Stimulated activated CD4-positive, alpha-beta T cell treated with anti-CD3 and anti-CD28 coated beads, Interleukin-15, amount 100 ng/mL, for 48 hours (primary cell): ENCODE measurements at places on chromosomes 4 and X.

- DNase-seq = no peak
Measured at GRCh38 chrX:81304563-81304962, 102.7 kb downstream of the SH3BGRL start.

- DNase-seq = no peak
Measured at GRCh38 chrX:77087529-77088169, 359.5 kb upstream of the FGF16 start.

DNA sequence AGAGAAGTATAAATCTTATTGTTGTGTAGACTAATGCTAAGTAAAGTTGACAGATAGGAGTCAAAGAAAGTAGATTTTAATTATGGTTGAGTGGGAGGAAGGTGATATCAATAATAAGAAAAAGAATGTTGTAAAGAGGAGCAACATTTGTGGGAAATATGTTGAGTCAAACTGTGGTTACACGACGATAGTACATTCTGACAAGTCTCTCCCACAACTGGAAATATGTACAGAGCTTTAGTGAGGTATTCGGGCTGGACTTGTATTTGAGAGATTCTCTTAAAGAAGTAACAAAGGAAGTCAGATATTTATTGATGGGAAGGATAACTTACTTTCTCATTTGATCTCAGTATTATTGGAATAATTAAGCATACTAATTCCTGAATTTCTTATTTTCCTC is 525.3 kb upstream of the MAGEB2 start:
- DNase-seq = no peak

- DNase-seq = no peak
Measured at GRCh38 chr4:170325599-170325998, 235.8 kb upstream of the AADAT start.

DNA sequence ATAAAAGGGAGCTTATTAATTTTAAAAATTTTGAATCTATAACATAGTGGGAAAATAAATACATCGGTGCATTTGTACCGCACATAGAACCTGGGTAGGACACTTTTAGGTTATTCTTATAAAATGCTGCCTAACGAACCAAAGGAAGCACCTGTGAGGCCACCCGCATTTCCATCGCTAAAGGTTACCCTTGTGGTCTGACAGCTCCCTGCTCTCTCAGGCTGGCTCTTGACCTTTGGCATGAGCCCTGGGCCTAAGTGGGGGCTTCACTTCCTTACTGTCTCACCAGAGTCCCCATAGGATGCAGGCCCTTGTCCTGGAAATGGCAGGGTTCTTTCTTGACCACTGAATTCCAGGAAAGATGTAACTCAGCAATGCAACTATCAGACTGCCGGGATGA is 46.0 kb downstream of the HADH start:
- DNase-seq = no peak

DNA sequence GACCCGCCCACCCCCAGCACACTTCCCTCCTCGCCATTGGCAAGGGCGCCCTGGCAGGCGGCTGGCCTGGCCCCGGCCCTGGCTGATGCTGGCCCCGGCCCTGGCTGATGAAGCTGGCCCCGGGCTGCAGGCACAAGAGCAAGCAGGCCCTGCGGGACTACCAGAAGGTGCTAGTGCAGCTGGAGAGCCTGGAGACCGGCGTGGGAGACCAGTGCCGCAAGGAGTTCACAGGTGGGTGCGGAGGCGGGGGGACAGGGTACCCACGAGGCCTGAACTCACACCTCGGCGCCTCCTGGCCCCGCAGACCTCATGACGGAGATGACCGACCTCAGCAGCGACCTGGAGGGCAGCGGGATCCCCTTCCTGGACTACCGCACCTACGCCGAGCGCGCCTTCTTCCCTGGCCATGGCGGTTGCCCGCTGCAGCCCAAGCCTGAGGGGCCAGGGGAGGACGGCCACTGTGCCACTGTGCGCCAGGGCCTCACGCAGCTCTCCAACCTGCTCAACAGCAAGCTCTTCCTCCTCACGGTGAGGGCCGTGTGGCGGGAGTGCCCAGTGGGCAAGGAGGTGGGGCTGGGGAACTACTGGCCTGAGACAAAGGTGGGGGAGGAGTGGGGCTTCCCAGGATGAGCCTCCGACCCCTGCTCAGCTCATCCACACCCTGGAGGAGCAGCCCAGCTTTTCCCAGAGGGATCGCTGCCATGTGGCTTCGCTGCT is 6.1 kb upstream of the SRPK3 start:
- no peak for DNase-seq

- DNase-seq = no peak
Measured at GRCh38 chr4:87803421-87803820, 4.1 kb downstream of the IBSP start.

GRCh38 chrX:151743651-151744470 is 9.3 kb downstream of the CNGA2 start:
- DNase-seq = no peak

DNA sequence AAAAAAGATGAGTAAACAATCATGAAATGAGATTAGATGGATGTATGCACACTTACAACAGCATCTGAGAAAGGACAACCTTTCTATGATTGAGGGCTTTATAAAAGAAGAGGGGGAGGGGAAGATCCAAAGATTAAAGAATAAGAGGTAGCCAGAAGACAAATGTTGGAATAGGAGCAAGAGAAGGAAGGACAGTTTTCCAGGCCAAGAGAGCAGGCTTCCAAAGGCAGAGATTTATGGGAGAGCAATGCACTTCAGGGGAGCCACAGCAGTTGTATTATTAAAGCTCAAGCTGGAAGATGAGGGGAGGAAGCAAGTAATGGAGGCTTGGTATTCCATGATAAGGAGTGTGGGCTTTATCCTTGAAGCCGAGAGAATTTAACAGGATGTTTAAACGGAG is 110.3 kb upstream of the PTPN13 start:
- DNase-seq = no peak

DNA sequence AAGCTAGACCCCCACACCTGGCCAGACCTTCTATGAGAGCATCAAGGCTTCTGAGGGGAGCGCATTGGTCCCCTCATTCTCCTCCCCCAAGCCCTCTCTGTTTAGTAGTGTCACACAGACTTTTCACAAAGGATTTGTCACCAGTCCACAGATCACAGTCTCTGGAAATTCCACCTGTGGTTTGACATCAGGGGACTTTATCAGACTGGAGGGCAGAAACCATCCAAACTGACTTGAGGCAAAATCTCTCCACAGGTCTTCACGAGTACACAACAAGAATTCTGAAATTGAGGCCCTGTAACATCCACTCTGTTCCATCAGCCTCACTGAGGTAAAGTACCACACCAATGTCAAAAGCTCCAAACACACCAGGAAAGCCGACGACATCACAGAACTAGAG is 112.5 kb downstream of the SH3KBP1 start:
- no peak for DNase-seq

DNA sequence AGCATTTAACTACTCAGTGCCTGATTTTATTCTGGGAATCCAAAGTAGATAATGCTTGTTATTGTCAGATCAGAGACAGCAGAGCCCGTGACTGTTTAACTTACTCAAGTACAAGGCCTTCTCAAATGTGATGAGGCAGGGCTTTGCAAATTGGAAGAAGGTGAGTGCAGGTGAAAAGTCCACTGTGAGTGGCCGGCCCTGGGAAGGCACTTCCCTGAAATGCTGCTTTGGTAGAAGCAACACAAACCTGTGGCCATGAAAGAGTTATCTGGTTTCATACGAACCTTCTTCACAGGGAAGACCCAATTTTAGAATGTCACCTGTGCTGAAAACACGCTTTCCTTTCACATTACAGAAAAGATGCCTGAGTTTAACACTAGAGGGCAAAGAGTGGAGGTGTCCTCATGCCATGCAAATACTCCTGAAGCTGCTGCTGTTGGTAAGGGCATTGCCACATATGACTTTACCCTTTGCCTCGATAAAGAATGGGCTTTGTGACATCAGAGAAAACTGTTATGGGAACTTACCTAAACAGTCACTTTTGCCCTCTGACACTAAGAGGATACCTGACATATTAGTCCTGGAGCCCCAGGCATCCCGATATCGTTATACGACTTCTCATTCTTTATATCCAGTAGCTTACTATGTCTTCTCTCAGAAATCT is 8.0 kb downstream of the PPARGC1A start:
- DNase-seq = no peak

- no peak for DNase-seq
Measured at GRCh38 chr4:140019619-140020347, 134.2 kb downstream of the MAML3 start.

DNA sequence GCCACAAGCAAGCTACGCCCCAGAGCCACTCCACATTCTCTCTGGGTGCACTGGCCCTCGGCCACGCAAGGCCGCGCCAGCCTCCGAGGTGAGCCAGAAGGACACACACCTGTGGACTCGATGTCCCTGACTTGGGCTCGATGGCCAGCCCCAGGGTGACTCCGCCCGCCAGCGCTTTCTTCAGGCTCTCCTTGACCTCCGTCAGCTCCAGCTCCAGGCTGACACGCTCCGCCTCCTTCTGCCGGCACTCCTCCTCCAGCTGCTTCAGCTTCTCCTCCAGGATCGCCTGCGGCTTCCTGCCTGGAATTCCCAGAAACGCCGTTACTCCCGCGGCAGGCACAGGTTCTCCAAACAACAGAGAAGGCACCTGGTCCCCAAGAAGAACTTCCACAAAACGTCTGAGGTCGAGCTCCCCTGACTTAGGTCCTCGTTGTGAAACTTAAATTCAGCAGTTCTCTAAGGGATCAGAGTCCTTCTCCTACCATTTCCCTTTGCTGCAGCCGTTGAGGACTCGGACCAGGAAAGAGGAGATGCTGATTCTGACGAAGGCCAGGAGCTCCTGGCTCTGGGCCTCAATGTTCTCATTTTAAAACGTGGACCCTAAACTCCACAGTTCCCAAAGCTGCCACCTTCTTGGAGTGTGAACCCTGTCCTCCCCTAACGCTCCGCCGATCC is 166.8 kb downstream of the AFAP1 start:
- DNase-seq = no peak

DNA sequence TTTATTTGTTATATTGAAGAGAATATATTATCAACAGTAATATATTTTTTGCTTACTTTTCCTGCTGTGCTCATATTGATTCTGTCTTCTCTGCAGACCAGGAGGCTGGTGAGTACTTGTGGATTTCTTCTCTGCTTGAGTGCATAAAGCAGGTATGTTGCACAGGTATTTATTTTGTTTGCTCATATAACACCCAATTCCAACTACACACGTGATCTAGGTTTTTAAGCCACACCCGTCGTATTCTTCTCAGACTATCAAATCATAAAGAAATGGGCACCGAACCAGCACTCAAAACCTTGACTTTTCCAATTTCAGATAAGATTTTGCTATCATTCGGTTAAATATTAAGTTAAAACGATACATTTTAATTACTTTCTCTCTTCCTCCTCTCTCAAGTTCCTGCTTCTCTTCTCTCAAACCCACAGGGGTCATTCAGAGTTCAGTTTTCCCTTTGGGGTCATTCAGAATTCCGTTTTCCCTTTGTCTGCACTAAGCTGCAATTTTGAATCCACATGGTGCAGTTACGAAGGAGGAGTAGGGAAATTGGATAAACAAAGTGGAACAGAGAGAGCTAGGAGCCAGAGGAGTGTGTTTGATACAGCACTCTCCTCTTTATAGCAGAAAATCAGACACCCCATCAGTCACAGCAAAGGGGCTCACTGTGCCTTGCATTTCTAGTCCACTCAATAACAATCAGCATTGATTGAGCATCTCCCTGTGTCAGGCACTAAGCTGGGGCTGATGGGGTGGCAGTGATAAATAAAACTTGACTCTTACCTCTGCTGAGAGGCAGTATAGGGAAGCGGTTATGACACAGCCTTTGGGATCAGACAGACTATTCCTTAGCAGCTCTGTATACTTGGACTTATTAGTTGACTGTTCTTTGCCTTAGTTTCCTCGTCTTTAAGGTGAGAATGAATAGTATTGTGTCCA is at the start of gene ADH1C:
Gene ADH1C (minus strand): TSS at position 145 of the 936 bp plus-strand sequence. CDS start 71 bp downstream, at position 74.
- no peak for DNase-seq

DNA sequence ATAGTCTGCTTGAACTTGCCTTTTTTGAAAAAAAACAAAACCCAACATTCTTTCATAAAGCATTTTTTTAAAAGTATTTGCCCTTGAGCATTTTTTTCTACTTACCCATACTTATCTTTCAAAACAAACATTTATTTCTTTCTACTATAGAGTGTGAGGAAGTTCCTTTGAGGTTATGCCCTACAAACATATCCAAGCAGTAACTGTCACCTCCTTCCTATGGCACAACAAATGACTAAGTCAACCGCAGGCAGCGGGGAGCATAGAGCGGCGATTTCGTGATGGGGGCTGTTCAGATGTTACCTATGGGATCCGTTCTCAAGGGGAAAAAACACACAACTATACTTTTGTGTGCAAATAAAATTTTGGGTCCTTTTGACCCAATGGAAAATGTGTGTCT is 19.4 kb downstream of the SPRY1 start:
- no peak for DNase-seq

GRCh38 chr4:141905751-141906150 is 269.4 kb downstream of the IL15 start:
- DNase-seq = no peak

DNA sequence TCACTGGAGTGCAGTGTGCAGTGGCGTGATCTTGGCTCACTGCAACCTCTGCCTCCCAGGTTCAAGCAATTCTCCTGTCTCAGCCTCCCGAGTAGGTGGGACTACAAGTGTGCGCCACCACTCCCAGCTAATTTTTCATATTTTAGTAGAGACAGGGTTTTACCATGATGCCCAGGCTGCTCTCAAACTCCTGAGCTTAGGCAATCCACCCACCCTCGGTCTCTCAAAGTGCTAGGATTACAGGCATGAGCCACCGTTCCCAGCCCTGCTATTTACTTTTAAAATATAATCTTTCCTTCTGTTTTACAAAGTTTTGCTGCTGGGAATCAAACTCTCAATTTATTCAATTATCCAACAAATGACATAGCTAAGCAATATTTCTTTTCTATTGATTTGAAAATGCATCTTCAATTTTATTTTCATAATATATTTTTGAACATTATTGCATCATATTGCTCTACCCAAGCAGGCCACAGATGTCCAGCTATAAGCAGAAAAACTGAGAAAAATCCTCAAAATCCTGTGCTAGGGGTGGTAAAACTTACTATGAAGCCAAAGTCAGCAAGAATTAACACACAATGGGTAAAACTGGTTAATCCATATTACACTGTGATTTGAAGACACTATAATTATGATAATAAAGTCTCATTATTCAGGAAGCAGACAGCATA is 5.2 kb downstream of the TIFA start:
- DNase-seq = no peak

- no peak for DNase-seq
Measured at GRCh38 chrX:16462912-16463311, 187.0 kb upstream of the S100G start.
